Uterus (tissue), 4 donors: ENCODE measurements at places on chromosomes 4 and X.

DNA sequence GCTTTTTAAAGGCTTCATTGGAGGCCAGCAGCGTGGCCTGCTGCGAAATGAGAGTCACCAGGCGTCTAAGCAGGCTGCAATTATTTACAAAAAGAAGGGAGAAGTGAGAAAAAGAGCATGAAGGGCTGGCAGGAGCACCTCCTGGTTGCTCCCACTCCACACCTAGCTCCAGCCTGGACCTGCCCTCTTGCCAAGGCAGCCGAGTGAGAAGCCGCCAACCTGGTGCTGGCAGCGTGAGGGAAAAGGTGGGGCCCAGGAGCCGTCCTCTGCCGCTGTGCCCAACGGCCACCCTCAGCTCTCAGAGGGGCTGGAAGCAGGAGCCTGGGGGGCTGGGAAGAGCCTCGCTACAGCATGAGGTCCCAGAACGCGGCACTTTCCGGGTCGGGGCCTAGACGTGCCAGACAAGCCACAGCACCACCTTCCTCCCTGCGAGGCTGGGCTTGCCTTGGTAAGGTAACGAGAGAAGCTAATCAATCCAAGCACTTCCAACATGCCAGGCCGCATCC, 16.3 kb downstream of the SLC6A8 start:
- no peak for DNase-seq

DNA sequence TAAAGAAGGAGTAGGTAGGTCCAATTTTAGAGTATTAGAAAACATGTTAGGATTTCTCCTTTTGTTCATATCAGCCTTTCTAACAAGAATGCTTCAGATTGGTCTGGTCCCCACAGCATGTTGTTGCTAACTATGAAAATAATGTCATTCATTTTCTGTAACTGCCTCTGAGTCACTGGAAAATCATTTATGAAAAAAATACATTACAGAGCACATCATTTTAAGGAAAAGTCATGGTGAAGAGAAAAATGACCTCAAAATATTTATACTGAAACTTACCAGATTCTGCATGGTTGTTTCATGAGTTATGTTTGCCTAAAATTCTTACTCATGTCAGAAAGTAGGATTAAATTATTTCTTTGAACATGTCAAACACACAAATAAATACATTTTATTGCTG, 35.2 kb downstream of the DTHD1 start:
- no peak for DNase-seq

- no peak for DNase-seq
Observed at GRCh38 chr4:143025081-143025704, 159.5 kb upstream of the USP38 start.

DNA sequence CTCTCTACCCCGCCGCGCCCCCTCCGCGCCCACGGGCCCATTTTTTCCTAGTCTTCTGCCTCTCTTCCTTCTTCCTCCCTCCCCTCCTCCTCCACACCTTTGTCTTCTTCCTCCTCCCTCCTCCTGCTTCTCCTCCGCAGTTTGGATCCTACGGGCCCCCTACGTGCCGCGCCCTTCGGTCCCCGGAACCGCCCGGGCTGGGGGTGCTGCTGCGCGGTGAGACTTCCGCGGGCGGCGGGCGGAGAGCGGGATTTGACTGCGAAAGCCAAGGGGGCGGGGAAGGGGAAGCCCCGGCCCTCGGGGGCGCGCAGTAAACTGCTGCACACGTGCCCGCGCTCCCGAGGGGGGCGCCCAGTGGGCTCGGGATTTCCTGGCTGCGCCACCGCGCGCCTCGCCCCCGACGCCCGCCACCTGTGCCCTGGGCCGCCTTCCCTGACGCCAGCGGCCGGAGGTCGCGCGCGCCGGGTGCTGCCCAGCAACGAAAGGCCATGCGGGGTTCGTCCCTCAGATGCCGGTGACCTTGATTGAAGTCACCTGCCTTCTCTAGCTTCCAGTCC, 3.3 kb upstream of the NKX3-2 start:
- no peak for DNase-seq

DNA sequence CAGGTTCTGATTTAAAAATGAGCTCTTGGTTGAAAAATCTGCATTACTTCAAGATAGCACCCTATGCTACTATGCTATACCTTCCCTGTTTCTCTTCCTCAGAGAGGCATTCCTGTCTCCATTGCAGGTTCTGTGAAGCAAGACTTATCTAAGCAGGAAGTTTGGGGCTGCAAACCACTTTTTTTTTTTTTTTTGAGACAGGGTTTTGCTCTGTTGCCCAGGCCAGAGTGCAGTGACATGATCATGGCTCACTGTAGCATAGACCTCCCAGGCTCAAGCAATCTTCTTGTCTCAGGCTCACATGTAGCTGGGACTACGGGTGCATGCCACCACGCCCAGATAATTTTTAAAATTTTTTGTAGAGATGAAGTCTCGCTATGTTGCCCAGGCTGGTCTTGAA, 4.0 kb upstream of the CCNG2 start:
- DNase-seq = no peak

- DNase-seq = no peak
Observed at GRCh38 chrX:51876441-51876840, 17.0 kb upstream of the MAGED1 start.

DNA sequence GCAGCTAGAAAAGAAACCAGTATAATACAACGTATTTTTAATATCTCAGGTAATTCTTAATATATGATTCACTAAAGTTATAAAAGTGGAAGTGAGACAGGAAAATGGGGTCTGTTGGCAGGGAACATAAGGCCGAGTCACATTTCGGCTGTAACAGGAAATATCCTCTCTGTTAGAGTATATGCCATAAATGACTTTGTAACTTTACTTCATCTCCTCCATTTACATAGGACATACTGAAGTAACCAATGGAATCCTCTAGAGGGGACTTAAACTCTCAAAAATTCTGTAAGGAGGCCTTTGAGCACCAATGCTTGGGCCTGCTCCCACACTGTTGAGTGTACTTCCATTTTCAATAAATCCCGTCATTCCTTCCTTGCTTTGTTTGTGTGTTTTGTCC, 71.3 kb downstream of the ANKRD17 start:
- no peak for DNase-seq

DNA sequence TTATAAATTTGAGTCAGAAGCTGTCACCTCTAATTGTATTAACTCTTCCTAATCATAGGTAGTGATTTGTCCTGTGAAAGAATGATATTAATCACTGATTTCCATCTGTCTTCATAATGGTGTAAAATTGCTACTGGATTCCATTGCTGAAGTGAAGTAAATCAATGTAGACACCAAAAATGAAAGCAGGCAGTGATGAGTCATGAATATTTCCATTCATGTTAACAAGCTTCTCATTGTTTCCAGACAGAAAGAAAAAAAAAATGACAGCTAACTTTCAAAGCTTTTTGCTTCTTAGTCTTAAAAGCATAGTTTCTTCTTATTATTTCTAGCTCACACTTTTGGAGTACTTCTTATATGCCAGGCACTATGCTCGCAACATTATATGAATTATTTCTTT, 21.5 kb downstream of the FAM114A1 start:
- DNase-seq = no peak

GRCh38 chr4:189232274-189232673, 708.4 kb upstream of the FRG1 start:
- no peak for DNase-seq

DNA sequence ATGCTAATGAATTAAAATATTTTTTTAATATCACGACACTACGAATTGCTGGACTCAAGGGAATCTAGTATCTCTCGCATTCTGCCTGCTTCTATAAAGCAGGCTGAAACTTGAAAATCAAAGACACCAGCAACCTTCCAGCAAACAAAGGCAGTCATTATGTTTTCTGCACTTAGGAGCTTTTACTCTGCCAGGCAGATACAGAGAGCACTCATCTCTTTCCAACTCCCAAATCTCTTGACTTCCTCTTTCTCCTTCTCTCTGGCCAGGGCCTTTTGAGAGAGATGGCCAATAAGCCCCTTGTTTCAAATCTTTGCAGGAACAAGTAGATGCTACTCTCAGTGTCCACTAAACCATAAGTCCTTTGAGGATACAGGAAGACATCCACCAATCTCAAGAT, 95.2 kb upstream of the KLF3 start:
- no peak for DNase-seq

- DNase-seq = no peak
Observed at GRCh38 chr4:138592796-138593195, 350.6 kb upstream of the SLC7A11 start.

GRCh38 chr4:172152284-172152683, 339.1 kb downstream of the GALNTL6 start:
- DNase-seq = no peak

DNA sequence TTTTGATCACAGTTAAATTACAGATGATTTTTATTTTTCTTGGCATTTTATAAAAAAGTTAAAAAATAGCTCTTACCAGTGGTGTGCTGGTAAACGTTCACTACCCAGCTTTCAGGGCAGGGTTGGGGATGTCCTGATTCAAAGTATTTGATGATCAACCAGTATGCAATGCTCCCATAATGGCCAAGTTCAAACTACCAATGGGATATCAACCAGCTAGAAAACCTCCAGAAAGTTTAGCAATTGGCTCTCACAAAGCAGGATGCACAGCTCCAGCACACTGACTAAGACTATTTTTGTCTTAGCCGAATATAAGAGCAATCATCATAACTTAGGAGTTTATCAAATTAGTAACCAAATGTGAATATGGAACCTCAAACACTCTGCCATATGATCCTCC, 108.0 kb upstream of the PDE5A start:
- DNase-seq = no peak

DNA sequence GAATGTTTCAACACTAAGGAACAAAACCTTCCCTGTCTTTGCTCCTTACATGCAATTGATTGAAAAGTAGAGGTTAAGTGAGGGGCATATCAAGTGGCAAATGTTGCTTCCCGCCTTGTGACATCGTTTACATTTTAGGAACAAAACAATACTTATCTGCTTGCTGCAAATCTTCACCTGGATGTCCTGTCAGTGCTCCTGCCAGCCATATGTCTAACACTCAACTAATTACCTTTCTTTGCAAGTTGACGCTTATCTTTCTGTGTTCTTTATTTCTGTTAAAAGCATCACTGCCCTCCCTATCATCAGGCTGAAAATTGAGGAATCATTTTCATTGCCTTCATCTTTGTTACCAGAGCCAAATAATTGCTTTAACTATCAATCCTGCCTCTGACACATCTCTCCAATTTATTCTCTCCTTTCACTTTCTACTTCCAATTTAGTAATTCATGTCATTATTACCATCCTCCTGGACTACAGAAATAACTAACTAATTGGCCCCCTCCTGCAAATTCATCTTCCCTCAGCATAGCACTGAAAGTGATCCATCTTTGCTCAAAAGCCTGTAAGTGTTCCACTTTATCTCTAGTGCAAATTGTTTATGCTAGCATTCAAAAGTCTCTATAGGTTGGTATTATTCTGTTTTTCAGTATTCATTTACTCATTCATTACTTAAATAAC, 298.7 kb upstream of the ATOH1 start:
- no peak for DNase-seq

DNA sequence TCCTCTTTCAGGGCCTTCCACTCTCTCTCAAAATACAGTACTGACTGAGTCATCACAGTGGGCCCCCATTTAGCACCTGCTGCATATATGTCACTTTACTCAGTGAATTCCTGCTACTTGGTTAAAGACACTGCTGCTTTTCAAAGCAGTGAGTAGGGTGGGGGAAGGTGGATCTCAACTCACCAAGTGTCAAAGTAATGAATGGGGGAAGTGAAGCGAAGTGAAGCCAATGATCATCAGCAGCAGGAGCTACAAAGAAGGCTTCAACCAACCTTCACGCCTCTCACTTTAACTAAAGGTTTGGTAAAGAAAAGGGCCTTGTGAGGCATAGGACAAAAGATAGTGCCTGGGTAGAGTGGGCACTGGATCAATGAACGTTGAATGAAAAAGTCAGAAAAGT, 424.1 kb downstream of the SMARCA1 start:
- DNase-seq = no peak

- DNase-seq = no peak
Observed at GRCh38 chr4:94689155-94689860, 68.4 kb upstream of the BMPR1B start.

GRCh38 chrX:46957297-46957696, 45.1 kb downstream of the JADE3 start:
- no peak for DNase-seq

- DNase-seq = no peak
Observed at GRCh38 chrX:140580478-140580877, 75.6 kb upstream of the SOX3 start.

DNA sequence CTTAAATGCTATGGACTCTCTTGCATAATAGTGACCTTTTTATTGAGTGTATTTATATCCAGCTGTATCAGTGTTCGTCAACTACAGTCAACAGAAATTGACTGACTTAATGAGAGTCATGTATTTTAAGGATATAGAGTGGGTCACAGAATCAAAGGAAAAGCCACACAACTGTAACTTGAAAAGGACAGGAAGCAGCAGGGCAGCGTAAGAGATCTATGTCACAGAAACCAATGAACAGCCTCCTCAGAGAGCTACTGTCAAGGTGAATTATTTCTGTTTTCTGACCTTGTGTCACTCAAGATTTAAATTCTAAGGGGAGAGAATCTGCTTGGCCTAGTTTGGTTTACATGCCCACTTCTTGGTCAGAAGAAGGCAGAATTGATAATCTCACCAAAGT, 94.1 kb upstream of the FRAS1 start:
- no peak for DNase-seq

GRCh38 chrX:150366951-150367545, 3.9 kb downstream of the MAMLD1 start:
- no peak for DNase-seq

GRCh38 chr4:138540056-138540800, 298.1 kb upstream of the SLC7A11 start:
- DNase-seq = no peak

DNA sequence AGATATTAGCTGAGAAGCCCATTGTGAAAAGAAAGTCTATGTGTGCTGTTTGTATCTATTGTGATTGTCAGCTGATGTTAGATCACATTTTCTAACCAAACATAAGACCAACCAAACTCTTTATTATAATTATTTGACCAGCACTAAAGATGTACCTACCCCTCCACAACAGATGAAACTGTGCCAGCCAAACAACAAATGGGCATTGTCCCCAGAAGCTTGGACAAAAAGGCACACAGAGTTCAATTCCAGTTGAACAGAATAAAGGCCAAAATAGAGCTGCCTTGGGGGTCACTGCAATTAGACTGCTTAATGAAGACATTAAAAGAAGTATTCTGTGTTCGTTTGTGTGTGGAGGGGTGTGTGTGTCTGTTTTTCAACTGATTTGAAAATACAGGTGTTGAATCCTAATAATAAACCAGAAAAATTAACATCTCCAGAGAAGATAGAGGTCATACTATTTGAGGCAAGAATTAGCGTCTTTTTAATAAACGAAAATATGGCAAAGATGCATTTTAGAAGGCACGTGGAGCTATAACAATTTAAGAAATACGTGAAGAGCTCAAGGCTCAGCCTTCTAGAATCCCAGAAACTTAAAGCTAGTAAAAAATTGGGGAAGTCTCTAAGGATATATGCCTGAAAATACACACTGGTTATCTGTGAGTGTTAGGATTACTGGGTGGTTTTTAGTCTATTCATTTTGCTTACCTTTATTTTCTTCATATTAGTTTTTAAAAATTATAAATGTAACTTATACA, 2.2 kb downstream of the SPP1 start:
- no peak for DNase-seq

DNA sequence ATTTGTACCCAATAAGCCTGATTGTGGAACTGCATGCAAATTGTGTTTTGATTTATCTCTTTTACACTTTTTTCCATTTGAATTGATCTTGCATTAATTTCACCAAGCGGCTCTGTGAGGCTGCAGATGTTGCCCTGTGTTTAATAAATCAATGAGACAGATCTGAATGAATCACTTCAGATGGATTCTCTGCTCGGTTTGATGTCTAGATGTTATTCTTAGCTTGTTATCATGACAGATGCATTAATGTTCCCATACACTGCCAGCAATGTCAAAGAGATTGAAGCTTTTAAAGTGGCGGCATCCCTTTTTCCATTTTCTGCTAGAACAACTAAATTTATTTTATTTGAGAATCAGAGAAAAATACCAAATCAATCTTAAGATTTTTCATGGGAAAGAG, 6.3 kb downstream of the DACH2 start:
- no peak for DNase-seq
